ENCODE measurements at places on chromosomes 2 and 18.

DNA sequence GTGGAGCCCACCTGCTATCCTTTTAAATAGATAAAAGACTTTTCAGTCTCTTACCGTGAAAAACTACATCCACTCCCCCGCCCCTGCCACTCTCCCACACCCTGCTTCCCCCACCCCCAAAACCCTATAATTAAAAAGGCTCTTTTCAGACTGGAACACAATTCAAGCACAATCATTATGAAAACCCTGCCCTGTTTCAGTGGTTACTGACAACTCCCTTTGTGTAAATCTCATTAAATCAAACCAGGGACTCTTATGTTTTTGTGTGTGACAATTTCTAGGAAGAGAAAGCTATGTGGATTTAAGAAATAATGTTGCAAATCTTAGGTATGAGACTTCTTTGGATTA lies 21.0 kb upstream of the ZNF532 start:
- no peak for DNase-seq

DNA sequence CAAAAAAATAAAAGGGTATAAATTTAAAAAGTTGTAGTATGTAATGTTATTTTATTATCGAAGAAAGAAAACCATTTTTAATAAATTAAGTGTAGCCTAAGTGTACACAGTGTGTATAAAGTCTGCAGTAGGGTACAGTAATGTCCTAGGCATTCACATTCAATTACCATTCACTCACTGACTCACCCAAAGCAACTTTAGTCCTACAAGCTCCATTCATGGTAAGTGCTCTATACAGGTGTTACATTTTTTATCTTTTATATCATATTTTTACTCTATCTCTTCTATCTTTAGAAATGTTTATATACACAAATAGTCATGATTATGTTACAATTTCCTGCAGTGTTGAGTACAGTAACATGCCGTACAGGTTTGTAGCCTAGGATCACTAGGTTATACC lies 59.5 kb downstream of the RABL2A start:
- no peak for DNase-seq

DNA sequence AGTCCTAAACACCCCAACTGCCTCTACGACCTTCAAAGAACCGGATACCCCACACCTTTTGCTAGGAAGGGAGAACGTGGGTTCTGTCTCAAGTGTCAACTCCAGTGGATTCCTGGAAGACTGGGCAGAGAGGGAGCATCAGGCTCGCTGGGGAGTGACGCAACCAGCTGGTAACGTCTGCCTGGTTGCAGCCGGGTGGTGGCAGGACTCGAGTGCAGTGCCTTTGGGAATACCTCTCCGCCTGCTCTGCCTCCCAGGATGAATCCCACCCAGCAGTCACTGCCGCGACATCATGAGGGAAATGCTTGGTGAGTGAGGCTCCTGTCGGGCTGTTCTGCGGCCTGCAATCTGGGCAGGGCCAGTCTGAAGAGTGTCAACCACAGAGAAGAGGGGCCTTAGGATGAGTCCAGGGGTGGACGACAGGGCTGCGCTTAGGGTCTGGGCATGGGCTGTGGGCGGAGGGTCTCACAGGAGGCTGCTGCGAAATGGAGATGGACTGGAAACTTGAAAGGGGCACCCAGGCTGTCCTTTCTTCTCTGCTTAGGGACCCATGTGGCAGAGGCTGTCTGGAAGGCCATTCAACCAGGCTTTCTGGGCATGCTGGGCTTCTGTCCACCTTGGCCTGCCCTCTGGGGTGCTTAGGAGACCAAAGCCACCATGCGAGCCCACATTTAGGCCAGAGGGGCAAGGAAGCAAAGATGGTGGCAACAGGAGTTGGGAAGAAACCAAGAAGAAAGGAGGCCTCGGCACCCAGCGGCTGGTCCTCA lies 12.9 kb downstream of the GPR17 start:
- no peak for DNase-seq

DNA sequence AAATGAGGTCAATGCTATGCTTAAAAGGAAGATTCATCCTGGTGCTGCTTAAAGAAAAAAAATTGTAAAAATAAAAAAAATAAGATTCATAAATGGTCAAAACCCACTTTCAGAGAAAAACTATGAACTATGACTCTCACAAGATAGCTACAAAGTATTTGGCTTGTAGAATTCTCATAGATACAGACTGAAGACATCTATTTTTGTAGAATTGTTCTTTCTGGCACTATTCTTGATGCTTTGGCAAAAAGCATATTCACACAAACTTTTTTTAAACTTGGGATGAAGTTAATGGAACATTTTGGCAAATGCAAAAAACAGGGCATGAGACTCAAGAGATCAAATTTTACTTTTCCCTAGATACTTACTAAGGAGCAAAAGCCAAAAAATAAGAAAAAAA lies 12.5 kb upstream of the ANKRD29 start:
- DNase-seq: no peak

- no peak for DNase-seq
Measured at GRCh38 chr2:8168022-8168717, 513.7 kb upstream of the ID2 start.

- DNase-seq: no peak
Measured at GRCh38 chr18:59446012-59446411, 86.9 kb upstream of the LMAN1 start.

- DNase-seq: no peak
Measured at GRCh38 chr2:165562233-165562632, 92.7 kb downstream of the CSRNP3 start.
